ENCODE measurements at places on chromosomes 3 and 15.

- DNase-seq = no peak
Measured at GRCh38 chr3:114428044-114428595, 134.3 kb downstream of the TIGIT start.

DNA sequence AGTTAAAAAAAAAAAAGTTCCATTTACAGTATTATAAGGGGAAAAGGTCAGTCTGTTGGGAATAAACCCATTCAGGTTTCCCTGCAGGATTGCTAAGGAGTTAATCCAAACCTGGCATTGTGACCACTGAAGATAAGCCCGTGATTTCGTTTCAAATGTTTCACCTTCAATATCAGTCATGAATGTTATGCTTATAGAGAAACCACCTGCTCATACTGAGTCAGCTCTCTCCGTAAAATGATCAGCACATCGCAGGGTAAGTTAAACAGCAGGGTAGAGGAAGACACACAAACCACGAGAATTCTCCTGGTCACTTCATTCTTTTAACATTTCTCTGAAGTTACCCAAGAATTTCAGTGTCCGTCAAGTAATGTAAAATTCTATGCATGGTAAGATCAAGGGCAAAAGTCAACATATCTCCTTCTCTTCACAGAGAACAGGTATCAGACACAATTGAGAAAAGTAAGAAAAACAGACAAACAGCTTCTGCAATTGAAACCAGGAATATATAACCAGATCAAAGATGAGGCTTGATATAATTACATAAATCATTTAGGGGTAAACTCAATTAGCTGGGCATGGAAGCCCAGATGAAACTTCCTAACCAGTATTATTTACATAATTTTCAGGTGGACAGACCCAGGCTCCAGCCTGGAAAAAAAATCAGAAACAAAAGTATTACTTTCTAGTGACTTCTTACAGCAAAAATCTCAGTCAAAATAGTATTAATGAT, 67.6 kb upstream of the ARHGEF3 start:
- no peak for DNase-seq

DNA sequence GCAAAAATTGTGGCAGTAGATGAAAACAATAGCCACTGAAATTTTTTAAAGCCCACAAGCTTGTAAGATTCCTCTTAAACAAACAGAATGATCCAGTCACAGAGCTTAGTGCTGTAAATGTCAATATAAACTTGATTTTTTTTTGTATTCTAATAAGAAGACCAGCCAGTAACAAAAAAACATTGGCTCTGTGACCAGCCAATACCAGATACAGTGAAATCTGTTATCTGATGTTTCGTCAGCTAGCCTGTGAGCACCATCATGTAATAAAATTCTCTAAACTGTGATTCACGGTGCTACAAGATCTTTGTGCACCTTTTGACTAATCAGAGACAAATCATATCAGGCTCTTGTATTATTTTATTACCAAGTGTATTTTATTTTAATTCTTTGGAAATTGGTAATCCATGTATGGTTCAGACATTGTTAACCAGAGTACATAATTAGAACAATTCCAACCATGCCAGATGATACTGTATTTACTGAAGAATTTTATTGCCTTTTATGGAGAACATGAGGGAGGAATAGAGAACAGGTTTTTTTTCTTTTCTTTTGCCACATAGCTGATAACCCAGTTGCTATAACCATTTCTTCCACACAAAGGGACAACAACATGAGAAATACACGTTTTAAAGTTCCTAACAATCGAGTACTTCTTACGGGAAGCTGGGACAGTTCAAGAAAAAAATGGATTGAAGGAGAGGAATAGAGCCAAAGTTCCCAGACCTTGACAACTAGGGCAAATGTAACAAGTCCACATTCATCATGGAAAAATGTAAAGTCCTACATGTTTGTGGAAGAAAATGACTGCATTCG, 71.9 kb downstream of the FILIP1L start:
- no peak for DNase-seq

GRCh38 chr15:92958105-92958504, 58.0 kb downstream of the CHD2 start:
- DNase-seq = no peak

- DNase-seq = no peak
Measured at GRCh38 chr3:70061096-70061495, 61.6 kb downstream of the SAMMSON start.

DNA sequence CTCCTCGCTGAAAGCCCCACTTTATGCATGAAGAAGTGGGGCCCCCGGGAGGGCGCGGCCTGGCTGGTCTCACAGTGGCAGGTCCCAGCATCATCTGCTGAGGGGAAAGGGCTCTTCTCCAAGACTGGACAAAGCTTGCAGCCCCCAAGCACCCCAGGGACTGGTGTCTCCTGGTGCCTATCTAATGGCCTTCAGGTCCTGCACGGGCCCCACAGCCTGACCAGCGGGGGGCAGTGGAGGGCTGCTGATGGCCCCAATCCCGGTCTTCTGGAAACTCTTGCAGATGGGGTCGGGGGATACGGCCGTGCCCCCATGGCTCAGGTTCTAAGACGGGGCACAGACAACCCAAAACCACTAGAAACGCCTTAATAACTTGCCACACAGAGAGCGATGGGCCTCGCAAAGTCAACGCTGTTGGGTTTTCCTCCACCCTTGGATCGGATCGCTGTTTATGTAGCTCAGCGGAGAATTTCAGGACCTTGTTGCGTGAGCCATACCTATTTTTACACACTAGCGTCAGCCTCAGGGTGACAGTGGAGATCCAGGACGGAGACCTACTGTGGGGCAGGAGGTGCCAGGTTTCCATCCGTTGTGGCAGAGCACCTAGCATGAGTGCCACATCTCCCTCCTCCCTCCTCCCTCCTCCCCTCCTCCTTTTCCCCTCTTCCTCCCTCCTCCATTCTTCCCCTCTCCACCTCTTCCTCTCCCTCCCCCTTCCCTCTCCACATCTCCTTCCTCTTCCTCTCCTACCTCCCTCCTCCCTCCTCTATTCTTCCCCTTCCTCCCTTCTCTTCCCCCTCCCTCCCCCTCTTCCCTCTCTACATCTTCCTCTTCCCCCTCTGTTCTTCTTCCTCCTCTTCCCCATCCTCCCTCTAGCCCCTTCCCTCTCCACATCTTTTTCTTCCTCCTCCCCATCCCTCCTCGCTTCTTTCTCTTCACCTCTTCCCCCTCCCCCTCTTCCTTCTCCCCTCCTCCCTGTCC, 79.3 kb upstream of the ALDH1L1 start:
- DNase-seq = no peak

- no peak for DNase-seq
Measured at GRCh38 chr3:61111825-61112224, 139.4 kb downstream of the FHIT start.
